ENCODE measurements at places on chromosomes 4 and X.

DNA sequence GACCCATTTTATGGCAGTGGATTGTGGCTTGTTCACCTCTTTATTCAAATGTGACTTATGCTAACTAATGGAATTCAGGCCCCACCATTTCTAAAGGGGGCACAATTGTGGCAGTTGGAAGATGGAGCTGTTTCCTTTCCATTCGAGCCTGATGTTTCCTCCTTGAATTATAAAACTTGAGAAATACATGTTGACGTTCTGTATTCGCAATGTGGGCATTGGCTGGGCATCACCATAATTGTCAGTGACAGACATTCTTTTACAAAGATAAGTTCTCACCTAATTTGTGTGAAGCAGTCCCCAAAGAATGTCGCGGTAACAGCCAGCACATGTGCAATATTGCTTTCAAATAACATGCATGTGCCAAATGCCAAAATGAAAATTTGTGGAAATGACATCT is 1070.2 kb upstream of the TENM3 start:
- no peak for DNase-seq

DNA sequence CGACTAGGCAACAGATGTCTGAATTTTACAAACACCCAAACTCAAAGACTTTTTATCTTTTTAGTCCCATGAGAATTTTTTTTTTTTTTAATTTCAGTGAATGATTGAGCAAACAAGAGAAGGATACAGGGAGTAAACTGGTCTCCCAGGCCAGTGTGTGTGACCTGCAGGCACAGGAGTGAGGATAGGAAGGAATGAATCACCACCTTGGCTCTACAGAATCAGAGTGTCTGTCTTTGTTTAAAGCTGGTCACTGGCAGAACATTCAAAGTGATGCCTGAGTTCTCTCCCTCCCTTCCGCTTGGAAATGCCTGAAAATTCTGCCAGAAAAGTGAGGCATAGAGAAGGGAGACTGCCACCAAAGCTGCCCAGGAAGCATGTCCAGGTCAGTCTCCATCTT is 69.5 kb downstream of the PARM1 start:
- no peak for DNase-seq

GRCh38 chr4:4960574-4960973 is 58.7 kb downstream of the CYTL1 start:
- DNase-seq = no peak

DNA sequence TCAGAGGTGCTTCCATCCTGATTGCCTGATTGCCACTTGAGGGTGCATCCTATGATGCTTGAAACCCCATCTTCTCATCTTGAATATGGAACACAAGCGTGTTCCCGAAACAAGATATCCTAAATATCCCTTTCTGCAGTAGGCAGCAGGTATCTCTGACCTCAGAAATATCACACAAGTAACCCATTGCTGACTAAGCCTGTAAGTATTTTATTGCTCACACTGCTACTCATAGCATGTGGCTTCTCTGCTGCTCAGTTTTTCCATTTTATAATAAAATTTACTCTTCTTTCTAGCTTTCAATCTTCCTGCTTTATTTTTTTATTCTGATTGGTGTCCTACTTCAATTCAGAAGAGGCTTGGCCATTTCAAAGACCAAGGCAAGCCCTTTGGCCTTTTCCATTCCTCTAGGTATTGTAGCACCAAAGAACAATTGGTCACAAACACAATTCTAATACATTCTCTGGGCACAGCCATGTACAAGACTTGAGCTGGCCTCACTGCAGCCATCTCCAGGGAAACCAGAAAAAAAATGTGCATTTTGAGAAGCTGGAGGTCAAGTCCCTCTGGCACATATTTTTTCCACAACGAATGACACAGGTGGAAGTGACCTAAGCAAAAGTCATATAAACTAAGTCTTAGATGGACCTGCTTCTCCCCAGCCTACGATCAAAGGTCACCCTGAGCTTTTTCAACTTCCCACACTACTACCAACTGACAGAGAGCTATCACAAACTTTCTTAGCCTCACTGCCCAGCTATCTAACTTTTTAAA is 107.0 kb downstream of the OR13H1 start:
- DNase-seq = no peak

- peak; percentile 2 for DNase-seq
Measured at GRCh38 chr4:136078976-136079375, 1453.3 kb downstream of the PCDH18 start.

- no peak for DNase-seq
Measured at GRCh38 chr4:1232661-1233621, 16.0 kb downstream of the CTBP1 start.

All from skeletal muscle cell (primary cell).